ENCODE measurements at places on chromosomes 5 and 9.

- no peak for DNase-seq
These were observed 1.1 kb upstream of the TENT4A start for GRCh38 chr5:6712142-6712576.

DNA sequence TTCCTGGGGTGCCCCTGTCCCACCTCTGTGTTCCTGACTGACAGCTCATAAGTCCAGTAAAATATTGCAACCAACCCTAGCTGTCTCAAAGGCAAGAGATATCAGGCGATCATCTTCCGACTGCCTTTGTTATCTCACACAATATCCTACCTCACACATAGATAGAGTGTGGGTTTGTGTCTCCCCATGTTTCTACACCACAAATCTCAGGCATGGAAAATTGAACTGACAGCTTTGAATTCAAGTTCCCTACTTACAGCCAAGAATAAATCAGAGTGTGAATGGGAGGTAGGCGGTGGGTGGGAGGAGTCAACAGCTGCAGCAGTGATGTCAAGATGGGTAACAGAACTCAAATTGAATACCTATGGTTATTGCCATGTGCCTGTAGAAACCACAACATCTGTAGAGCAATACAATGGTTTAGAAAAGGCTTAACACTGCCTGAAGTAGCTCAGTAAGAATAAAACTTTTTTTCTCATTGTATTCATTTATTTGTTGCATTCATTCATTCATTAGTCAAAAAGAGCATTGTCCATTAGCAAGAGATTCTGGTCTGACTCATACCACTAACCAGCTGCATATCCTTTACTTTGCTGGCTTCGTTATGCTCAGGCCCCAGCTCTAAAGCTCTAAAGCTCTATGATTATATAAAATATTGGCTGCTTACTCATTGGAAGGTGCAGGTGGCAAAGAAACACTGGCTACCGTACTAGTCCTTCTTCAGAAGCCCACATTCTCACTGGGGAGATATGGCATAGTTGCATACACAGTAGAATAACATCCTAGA lies 108.2 kb upstream of the DMAC1 start:
- DNase-seq: no peak

- no peak for DNase-seq
These were observed 287.4 kb downstream of the GLIS3 start for GRCh38 chr9:4012441-4012840.

GRCh38 chr5:133924221-133924920 lies 44.1 kb downstream of the C5orf15 start:
- DNase-seq: no peak

DNA sequence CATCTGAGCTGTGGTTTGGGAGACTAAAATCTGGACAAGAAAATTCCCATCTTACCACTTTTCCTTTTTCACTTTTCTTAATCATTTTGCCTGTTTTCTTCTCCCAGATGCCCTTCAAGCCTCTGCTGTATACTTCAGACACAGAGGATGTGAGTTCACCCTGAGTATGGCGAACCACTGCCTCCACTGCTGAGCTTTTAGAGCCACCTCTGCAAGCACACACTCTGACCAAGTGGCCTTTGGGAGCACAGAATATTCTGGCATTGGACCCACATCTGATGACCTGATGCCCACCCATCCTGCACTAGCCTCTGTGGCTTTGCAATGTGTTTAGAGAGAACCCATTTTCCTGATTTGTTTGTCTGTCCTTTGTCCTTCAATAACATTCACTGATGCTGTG lies 32.5 kb downstream of the TERT start:
- DNase-seq: no peak

DNA sequence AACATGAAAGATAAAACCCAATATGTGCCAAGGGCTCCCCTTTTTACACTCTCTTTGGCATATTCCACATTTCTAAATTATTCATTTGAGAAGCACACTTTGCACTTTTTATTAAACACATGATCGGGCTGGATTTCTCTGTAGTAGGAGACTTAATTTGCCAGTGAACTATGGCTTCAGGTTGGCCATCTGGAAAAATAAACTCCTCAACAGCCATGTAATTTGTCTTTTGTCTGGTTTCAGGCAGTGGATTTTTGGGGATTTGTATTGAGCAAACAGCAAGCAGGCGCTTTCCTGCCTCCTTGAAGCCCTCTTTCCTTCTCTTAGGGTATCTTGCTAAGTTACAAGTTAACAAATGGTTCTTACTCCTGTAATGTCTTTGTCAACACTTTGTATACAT lies 73.0 kb upstream of the DMRTA1 start:
- DNase-seq: no peak

- DNase-seq: no peak
These were observed 13.3 kb upstream of the FEM1C start for GRCh38 chr5:115557667-115558387.
